Retina (tissue), 1 donor: ENCODE measurements at places on chromosomes 12 and 14.

DNA sequence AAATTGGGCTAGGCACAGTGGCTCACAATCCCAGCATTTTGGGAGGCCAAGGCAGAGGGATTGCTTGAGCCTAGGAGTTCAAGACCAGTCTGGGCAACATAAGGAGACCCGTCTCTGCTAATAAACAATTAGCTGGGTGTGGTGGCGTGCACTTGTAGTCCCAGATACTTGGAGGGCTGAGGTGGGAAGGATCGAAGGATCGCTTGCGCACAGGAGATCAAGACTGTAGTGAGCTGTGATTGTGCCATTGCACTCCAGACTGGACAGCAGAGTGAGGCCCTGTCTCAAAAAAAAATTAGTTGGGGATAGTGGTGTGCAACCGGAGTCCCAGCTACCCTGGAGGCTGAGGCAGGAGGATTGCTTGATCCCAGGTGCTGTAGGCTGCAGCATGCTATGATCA is 38.7 kb upstream of the BCL7A start:
- no peak for DNase-seq

DNA sequence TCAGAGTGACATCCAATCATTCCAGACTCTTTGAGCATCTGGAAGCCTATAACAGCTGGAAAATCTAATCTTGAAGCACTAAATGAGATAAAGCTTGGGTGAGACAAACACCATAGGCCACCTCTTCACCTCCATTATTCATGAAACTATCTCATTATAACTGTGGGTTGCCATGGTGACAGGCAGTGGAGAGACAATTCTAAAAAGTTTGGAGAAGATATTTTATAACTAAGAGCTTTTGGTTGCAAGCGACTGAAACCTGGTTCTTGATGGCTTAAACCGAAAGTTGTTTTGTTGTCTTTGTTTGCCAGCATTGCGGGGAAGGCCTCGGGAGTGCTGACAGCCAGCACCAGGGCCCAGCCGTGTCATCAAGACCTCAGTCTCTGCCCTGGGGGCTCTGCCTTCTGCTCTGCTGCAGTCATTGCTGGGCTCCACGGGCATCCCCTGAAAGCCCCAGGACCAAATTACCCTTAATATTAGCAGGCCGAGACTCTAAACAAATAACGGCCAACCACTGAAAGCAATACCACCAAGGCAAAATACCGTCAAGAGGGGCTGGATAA is 353.6 kb upstream of the SFSWAP start:
- peak; percentile 12 for DNase-seq

DNA sequence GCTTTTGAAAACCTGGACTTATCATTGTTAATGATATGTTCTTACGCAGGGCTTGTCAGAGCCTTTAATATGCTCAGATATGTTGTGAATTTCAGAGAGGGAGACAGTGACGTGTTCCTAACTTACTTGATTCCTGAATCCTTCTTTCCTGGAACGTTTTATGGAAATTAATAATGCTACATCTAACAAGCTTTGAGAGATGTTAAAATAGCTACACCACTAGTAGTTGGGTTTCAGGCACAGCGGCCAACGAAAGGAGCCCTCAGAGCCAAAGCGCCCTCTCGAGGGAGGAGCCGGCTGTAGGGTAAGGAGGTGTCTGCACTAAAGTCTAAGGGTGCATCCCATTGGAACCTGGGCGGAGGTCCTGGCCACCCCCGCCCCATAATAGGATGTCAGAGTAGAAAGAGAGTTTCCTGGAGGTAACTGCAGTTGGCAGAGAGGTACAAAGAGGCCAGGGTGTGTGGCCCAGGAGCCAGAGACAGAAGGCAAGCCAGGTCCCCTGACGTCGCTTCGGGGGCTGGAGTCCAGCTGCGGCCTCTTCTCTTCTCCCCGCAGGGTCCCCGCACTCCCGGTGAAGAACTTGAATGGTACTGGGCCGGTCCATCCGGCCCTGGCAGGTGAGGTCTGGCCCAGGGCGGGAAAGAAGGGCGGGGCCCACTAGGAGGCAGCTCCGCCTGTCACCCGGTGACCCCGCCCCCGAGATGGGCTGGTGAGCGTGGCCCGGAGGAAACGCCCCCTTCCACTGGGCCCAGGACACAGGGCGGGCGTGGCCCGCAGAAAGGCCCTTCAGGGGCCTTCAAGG is 36.3 kb downstream of the DTX1 start:
- DNase-seq = no peak

GRCh38 chr12:39807043-39807442 is 187.4 kb upstream of the ABCD2 start:
- no peak for DNase-seq

- DNase-seq = no peak
These were observed 889 bp upstream of the IFT43 start for GRCh38 chr14:75984674-75985073.

DNA sequence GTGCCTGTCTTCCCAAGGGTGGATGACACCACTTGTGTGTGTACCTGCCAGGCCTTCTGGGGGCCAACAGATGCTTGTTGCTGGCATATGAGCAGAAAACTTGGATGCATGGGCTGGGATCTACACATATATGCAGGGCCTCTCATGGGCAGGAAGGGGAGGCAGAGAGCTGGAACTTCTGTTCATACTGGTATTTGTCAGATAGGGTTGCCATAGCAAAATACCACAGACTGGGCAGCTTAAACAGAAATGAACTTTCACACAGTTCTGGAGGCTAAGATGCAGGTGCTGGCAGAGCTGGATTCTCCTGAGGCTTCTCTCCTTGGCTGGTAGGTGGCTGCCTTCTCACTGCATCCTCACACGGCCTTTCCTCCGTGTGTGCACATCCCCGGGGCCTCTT is 121.8 kb downstream of the SUDS3 start:
- DNase-seq = no peak

DNA sequence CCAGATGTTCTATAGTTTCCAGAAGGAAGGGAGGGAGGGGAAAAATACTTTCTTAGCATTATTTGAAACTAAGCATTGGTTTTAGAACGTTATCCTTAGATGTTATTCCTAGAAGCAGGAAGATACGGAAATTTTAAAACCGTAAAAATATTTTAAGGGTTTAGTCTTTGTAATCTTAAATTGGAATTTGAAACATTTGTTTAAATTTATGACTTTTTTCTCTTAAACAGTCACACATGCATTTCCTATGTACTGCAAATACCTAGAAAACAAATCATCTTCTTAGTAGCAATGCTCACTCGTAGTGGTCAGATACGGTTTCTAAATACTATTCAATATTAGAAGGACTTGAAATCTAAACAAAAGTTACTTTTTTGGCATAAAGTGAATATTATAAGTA is 282.0 kb downstream of the ERC1 start:
- no peak for DNase-seq

DNA sequence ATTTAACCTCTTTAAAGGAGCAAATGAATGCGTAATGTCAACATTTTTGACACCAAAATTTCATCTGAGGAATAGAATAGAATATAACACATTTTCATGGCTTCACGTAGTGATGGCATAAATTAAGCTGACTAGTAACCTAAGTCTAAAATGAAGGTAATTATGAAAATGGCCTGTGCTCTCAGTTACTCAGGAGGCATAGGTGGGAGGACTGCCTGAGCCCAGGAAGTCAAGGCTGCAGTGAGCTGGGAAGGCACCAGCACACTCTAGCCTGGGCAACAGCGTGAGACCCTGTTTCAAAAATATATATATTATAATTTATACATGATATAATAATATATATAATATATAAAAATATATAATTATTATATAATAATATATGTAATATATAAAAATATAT is 383.2 kb upstream of the ATP2B1 start:
- no peak for DNase-seq

DNA sequence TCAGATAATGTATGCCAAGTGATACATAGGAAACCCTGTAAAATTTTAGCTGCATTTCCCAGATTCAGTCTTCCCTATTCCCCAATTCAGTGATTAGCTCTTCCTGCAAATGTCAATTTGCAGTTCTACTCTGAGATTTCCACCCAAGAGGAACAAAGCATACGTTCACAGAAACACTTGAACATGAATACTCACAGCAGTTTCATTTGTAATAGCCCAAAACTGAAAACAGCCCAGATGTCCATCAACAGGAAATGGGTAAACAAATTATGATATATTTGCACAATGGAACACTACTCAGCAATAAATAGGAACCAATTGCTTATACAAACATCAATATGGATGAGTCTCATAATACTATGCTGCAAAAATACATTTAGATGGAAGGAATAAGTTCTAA is 194.2 kb downstream of the GXYLT1 start:
- no peak for DNase-seq

- no peak for DNase-seq
These were observed 320.7 kb downstream of the SOX5 start for GRCh38 chr12:23628806-23629205.

DNA sequence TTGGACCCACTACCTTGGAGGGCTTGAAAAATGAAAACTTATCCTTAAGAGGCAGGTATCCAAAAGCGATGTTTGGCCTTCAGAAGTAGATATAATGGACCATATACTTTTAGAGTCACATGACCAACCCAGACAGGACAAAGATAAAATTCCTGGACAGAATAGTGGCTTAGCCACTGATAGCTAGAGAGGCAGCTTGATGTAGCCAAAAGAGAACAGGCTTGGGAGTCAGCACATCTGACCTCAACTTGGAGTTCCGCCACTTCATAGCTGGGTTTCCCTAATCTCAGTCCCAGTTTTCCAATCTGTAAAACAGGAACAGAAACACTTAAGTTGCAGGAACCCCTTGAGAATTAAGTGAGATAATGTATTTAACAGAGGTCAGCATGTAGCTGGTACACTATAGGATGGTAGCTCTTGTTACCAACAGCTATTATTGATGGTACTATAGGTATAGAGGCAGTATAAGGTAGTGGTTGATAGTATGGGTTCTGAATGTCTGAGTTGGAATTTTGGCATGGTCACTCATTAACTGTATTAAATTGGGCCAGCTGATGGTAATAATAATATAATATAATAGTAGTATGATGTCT is 63.2 kb upstream of the USP44 start:
- DNase-seq = no peak

- DNase-seq = no peak
These were observed 318.6 kb downstream of the ITPR2 start for GRCh38 chr12:26514364-26514763.

GRCh38 chr14:99360774-99361595 is 89.0 kb upstream of the BCL11B start:
- DNase-seq = no peak

DNA sequence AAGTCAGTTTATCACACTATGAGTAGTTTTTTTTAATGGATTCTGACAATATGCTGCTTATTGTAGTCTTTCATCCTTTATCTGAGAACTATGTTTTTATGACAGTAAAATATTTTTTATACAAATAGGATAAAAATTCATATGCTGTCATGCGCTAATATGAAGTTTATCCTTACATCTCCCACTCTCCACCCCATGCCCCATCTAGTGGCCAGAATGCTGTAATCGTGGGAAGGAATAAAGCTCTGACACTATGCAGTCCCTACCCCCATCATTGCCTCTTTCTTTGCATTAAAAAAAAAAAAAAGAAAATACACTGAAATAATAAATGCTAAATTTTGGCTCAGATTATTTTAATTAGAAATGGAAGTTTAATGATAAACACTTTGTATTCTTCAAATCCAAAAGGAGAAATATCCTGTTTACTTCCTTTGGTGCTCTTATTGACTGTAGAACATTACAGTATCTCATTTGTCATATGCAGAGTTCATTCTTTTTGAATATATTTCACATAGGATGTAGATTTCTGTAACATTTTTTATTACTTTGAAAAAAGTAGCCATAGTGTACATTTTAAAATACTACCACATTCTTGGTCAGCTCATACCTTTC is 145.9 kb upstream of the SLCO1C1 start:
- DNase-seq = peak; percentile 36

- no peak for DNase-seq
These were observed 33.5 kb downstream of the UNC79 start for GRCh38 chr14:93464271-93464670.

GRCh38 chr14:55386037-55386808 is 25.4 kb downstream of the ATG14 start:
- no peak for DNase-seq

GRCh38 chr14:38203929-38204718 is 3.6 kb upstream of the SSTR1 start:
- no peak for DNase-seq

- DNase-seq = peak; percentile 53
These were observed 143.7 kb upstream of the DCN start for GRCh38 chr12:91326058-91327027.

DNA sequence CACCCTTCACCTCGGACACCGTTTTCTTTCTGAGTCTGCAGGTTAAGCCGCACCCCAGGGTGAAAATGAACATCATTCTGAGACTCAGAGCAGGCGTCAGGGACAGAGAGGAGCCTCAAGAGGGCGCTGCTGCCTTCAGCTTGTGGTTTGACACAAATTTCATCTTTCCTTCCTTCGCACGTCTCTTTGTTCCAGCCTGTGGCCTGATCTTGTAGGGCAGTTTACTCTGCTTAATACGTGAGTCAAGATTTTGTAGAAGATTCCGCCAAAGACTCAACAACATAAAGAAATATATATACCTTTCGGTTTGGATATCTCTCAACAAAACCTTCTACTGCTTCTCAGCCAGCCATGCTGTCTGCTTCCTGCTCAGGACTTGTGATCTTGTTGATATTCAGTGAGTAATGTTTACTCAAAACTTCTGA is 329.3 kb upstream of the OR4E1 start:
- no peak for DNase-seq

DNA sequence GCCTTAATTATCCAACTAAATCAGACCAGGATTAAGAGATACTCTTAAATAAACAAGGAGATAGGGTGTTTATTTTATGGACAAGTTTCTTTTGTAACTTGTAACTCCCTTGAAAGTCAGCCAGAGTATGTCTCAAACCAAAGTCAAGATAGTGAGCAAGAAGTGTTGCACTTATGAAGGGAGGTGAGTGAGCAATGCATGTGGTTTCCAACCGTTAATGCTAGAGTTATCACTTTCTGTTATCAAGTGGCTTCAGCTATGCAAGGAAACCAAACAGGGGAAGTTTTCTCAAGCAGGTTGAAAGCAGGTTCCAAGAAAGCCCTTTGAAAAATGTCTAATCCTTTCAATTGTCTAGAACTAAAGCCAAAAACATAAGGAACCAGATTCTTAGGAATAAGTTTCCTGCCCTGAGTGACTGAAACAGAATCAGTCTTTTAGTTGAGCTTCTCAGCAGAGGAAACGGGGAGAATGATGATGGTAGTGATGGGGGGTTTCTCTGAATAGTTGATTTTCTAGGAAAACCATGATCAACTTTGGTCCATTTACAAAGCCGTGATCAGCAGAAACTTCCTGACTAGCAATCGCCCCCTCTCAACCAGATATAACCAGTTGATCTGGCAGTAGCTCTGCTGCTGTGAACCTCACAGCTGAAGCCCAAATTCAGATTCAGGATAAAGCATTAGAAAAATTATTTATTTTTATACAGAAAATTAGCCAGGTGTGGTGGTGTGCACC is 128.4 kb downstream of the DAD1 start:
- no peak for DNase-seq

GRCh38 chr14:90654831-90655276 is 161.4 kb downstream of the TTC7B start:
- no peak for DNase-seq

GRCh38 chr12:22588817-22589216 is 36.2 kb upstream of the ETNK1 start:
- DNase-seq = no peak
